ENCODE measurements at places on chromosomes 1 and 21.

DNA sequence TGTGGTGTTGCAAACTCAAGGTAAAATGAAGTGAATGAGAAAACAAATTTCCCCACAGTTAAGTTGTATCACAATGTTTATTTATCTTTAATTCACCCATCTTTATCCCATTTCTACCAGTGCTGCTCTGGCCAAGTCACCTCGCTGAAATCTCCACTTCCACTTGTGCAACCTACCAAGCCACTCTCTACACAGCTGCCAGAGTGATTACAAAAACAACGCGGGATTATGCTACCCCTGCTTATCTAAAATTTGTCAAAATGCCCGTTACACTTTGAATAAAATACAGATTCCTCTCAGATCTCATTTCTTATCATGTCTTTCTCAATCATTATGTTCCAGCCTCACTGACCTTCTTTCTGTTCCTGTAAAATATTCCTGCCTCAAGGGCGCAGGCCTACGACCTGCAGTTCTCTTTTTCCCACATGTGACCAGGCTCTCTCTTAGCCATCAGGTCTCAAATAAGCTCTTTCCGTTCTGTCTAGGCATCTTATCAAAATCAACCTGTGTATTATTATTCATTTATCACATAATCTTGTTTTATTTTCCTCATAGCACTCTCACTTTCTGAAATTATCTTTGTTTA lies 95.6 kb downstream of the NTMT2 start:
- no peak for DNase-seq

DNA sequence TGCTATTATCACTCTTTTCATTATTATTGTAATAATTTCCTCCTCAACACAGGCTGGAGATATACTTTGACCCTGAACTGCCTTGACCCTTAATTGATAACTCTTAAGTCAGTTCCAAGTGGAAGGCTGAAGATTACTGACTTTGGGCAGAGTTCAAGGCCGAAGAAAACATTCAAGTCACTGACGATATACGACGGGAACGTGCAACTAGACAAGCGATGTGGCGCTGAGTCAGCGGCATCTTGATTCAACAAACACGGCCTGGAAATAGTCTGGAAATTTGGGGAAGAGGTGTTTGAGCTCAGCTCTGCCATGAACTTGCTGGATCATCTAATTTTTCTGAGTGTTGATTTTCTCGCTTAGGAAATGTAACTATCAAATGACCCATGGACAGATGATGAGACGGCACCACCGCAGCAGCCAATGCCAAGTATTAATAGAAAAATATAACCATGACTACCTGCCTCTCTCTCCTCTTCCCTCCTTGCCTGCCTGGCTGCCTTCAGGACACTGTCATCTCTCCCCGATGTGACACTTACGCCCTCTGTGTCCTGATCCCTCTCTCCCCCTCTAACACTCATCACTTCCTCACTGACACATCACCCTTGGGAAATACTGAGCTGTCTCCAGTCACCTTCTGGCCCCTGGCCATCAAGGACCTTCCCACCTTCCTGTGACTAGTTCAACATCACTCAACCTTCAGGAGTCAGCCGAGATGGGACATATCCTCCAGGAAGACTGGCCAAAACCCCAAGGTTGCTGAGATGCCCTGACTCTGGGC lies 49.4 kb downstream of the TMCO4 start:
- no peak for DNase-seq

DNA sequence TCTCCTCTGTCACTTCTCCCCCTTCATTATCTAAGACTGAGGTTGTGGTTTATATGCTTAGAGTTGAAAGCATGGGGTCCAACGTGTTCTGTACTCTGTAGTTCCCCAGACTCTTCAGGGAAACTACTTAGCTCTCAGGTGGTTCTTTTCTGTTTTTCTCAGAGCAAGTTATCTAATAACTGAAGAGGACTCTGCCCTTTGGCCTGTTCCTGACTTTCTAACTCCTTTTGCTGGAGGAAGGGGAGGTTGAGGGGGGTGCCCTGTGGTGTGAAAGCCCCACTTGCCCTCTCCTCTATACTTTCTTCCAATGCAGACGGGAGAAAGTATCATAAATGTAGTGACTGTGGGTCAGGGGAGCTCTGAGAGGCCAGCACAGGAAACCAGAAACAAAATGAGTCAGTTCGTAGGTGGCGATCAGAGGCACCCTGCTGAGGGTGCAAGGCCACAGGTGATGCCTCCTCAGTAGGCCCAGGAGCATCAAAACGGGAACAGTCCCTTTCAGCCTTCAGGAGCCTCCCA lies 5.0 kb downstream of the SLC25A44 start:
- no peak for DNase-seq

DNA sequence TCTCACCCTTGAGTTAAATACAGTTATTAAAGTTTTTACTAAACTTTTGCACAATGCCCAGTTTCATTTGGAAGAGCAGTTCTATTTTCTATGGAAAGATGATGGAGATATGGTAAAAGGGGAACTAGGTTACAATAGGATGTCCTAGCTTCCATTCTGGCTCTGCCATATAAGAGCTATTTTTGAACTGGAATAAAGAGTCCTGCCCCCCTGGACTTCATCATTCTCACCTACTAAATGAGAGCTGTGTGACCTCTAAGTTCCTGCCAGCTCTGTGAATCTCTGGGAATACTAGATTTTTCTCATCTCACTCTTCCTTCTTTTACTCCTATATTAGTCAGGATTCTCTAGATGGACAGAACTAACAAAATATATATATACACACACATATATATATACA lies 106.3 kb downstream of the PRRX1 start:
- DNase-seq, result no peak

DNA sequence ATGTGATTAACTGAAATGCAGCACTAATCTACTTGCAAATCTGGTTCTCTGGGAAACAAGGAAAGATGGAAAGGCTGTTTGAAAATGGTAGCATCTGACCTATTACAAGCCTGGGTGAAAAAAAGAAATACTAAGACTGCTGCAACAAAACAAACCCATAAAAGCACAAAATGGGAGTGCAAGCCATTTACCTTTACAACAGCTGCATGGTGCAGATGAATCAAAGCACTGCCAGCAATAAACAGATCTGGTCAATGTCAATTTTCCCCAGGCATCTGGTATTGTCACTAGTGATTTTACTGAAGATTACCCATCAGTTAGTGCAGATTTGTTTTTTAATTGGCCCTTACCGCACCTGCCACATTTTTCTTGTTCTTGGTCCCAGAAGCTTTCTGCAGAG lies 1341.7 kb downstream of the PLA2G4A start:
- no peak for DNase-seq

Measured in suppressor macrophage (primary cell).